Glutamatergic neuron (in vitro differentiated cells): ENCODE measurements at places on chromosomes 5 and 9. TPM values are rescaled to one million over a fixed set of nuclear protein-coding genes. Genes with fewer than 3 reads are reported as not detected.

The NR5A1 gene
- not detected for total RNA-seq

The PCDHB6 gene
- total RNA-seq = 7.2 TPM

The FBP2 gene
- total RNA-seq = not detected

The CCDC183 gene
- 20.0 TPM for total RNA-seq

The TAF1L gene
- total RNA-seq = not detected

GRCh38 chr5:171757853-171758535 is 27.6 kb upstream of the SMIM23 start:
- DNase-seq = no peak

DNA sequence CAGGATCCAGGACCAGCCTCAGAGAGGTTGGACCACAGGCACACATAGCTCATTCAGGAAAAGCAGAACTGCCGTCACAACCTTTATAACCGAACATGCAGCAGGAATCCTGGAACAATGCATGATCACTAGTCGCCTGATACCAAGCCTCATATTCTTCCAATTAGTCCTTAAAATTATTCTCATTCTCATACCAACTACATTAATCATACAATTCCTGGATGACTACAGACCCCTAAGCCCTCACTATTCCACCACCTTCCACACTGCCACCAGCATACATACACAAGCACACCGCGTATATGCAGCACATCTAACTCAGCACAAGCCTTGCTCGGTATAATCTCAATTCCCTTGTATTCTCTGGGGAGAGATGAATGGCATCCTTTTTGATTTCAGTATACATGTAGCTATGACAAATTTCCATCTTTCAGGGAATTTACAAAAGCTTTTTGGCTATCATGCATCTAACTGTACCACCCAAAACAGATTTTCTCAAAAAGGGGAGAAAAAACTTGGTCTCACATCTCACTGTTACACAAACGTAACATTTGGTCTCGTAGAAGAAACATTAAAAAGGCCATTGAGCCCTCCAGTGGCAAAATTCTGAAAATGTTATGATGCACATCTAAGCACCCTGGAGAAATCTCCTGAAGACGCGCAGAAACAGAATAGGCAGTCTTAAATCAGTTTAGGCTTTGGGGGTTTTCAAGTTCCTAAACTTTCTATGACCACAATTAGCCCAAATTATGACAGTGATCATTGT is 46.2 kb downstream of the MCTP1 start:
- no peak for DNase-seq

DNA sequence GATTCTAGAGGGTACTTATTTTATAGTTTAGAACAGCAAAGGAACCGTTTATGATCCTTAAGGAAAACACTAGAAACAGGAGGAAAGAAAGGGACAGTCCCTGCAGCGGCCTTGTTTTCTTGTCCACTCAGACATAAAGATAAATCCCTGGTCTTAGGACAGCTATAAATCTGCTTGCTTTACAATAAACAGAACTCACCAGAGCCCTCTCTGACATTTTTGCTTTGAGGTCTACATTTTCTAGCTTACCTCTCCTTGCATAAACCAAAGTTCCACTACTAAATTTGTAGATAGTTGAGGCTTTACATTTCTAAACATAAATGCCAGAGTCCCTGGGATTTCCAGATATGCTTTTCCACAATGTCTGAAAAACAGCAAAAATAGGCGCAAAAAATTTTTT is 422.5 kb downstream of the BNC2 start:
- no peak for DNase-seq

DNA sequence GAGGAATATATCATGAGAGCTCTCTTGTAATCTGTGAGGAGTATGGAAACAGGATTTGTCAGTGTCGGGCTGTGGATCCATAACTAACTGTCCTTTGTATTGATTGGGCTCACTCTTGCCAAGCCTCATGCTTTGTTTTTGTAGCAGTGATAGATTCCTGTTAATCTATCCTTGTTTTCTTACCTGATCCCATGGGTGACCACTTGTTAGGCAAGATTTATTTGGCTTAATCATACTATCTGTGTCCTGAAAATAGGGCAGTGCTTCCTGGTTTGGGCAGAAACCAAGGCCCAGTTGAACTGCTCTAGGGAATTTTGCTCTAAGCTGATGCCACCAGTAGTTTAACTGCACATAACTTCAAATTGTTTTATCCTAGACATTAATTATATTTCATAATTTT is 6.1 kb downstream of the NDFIP1 start:
- DNase-seq = no peak

DNA sequence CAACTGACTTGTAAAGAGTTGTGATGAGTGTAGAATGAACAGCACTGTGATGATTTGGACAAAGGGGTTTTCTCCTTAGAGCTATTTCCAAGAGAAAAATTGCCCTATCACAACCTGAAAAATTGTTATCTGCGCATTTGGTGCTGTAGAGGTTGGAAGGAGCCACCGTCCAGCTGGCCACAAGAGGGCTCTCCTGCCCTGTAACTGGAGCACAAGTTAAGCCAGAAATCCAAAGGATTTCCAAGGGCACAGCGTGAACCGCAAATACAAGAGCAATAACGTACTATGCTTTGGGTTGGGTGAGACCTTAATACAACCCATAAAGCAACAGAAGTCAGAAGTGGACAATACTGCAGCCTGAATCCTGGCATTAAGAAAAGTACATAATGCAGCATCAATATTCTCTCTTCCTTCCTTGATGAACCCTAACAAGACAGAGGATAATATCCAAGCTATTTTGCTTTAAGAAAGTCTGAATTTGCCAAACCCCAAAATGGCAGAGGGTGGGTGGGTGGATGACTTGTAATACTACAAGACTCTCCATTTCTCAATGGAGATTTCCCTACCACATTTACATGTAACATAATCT is 56.8 kb upstream of the SMIM32 start:
- DNase-seq = peak; percentile 75
